ENCODE measurements at places on chromosomes 5 and 9.

GRCh38 chr5:91340532-91340931, 42.6 kb downstream of the ARRDC3 start:
- DNase-seq = no peak

- DNase-seq = no peak
Measured at GRCh38 chr9:95588724-95589588, 72.2 kb upstream of the PTCH1 start.

- DNase-seq = no peak
Measured at GRCh38 chr9:70829591-70830265, 291.7 kb downstream of the TRPM3 start.

GRCh38 chr9:96156171-96156974, 145.6 kb downstream of the HSD17B3 start:
- no peak for DNase-seq

DNA sequence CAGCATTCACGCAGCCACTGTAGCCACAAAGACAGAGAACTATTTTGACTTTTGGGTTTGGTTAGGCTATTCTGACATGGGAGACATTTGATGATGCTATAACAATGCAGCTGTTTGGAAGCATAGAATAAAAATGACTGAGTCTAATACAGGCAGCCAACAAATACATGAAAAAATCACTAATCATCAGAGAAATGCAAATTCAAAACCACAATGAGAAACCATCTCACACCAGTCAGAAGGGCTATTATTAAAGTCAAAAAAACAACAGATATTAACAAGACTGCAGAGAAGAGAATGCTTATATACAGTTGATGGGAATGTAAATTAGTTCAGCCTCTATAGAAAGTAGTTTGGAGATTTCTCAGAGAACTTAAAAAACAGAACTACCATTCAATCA, 107.1 kb upstream of the POC5 start:
- no peak for DNase-seq
